T-helper 2 cell (primary cell): ENCODE measurements at places on chromosomes 16 and 17.

DNA sequence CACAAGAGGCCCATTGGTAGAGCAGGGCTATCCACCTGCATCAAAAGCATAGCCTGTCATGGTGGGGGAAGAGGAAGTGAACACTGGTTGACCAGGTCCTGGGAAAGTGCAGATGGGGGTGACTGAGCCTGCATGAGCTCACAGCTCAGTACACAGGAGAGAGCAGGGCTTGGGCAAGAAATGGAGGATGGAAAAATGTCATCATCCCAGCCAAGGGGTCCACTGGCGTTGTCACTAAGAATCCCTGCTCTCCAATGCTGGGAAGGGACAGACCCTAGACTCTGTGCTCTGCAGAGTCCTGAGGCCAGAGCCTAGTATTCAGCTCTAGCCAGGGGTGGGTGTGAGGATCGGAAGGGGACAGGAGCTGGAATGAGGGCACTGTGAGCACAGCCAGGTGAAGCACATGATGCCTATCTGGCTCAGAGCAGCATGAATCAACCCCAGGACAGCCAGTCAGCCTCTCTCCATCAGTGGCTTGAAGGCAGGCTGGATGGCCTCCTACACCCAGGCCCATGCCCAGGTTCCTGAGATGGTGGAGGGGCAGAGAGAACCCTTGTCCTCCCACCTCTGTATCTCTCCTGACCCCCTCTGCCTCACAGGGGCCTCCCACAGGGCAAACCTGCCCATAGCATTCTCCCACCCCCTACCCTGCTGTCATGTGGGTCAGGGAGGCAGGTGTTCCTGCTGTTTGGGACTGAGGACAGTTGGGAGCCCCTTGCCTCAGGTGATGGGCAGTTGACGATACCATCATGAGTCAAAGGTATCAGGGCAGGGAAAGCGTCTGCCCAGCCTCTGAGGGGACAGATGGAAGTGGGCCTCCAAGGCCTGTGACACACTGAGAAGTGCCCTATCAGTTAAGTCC lies 13.8 kb upstream of the CTCF start:
- no peak for DNase-seq

GRCh38 chr17:38428112-38428642 lies at the start of gene ARHGAP23:
Gene ARHGAP23, plus strand, starts transcription at chr17:38428464. Its CDS starts 22 bp downstream, at chr17:38428486.
- DNase-seq, result peak; percentile 15

DNA sequence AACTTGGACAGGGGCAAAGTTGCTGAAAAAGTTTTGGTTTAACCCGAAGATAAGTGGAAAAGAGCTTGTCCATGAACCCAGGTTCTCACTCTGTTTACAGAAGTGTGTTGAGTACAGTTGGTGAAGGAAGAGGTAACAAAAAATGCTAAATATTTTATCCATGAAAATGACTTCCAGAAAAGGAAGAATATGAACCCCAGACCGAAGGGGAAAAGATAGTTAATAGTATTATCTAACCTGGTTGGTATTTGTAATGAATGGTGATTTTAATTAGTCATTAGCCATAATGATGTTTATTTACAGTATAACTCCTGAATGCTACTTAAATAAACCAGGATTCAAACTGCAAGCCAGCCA lies 574 bp upstream of the TMEM106A start:
- no peak for DNase-seq

DNA sequence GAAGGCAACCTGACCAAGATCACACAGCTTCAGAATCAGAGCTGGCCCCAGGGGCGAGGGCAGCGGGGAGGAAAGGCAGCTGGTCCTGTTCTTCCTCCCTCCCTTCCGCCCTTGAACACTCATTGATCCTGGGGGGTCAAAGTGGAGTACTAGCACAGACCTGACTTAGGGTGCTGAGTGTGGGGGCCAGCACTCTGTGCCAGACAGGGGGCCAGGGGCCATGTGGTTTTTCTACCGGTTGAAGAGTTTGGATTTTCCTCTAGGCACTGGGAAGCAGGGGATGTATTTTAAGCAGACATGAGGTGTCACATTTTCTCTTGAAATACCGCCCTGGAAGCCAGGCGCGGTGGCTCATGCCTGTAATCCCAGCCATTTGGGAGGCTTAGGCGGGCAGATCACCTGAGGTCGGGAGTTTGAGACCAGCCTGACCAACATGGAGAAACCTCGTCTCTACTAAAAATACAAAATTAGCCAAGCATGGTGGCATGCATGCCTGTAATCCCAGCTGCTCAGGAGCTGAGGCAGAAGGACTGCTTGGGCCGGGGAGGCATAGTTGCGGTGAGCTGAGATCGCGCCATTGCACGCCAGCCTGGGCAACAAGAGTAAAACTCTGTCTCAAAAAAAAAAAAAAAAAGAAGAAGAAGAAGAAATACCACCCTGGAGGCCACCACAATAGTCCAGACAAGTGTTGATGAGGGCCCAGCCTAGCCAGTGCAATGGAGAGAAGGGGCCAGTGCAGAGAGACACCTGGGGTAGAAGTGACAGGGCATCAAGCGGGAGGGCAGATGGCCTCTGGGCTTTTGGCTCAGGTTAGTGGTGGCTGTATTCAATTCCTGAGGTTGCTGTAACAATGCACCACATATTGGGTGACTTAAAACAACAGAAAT lies 15.3 kb downstream of the OSBPL7 start:
- no peak for DNase-seq

GRCh38 chr16:49587511-49587910 lies 213.9 kb downstream of the C16orf78 start:
- DNase-seq, result no peak

DNA sequence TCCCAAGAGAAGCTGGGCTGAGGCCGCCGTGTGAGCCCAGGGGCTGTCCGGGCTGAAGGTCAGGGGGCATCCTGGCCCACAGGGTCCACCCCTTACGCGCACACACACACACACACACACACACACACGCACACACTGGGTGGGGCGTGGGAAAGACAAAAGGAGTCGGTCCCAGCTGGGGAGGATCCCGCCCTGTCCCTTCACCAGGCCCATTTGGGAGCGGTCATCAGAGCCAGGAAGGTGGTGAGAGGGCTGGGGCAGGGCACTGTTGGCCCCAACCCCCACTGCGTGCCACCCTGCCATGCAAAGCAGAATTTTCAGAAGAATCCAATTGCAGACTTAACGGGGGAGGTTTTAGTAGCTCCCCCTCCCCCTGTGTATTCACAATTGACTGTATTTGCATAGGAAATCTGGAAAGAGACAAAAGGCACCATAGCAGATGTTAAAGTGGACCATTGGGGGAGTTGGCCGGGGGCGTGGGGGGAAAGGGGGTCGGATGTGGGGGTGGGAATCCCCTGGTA lies 11.3 kb upstream of the CD300A start:
- no peak for DNase-seq

GRCh38 chr17:31515267-31515666 lies 123.8 kb downstream of the RAB11FIP4 start:
- no peak for DNase-seq

GRCh38 chr16:47016700-47017133 lies 43.2 kb upstream of the DNAJA2 start:
- DNase-seq, result no peak

- peak; percentile 25 for DNase-seq
Measured at GRCh38 chr17:42531455-42532354, 4.3 kb upstream of the NAGLU start.

- no peak for DNase-seq
Measured at GRCh38 chr17:29747660-29748059, 124.9 kb upstream of the CORO6 start.

- no peak for DNase-seq
Measured at GRCh38 chr17:76156662-76156991, 15.6 kb upstream of the FOXJ1 start.

- DNase-seq, result peak; percentile 50
Measured at GRCh38 chr16:3938843-3939624, 58.5 kb upstream of the CREBBP start.

DNA sequence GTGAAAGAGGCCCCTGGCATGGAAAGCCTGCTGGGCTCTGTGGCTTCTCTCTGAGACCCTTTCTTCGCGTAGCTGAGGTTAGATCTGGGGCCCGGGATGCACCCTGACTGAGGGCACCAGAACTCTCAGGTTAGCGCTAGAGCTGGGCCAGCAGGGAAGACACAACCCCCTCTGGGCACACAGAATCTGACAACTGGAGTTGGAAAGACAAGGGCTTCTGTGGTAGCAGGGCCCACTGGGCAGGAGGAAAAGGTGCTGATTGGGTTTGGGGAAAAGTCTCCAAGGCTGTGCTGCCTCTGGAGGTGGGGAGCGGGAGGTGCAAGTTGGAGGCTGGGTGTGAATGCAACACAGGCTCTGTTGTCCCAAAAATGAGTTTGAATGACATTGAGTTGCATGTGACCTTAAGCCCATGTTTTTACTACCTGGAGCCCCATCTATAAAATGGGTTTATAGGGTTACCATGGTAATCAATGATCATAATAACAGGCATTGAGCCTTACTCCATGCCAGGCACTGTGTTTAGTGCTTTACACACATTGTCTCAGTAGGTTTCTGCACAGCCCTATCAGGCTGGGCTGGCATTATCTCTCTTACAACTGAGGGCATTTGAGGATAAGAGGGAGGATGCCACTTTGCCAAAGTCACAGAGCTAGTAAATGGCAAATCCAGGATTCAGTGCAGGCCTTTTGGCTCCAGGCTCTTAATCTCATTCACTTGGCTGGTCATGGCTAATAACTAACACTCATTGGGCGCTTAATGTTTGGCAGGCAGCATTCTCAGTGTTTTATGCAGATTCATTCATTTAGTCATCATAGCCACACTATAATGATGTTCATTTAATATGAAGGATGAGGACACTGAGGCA lies 9.5 kb upstream of the IGFBP4 start:
- DNase-seq, result peak; percentile 43

- no peak for DNase-seq
Measured at GRCh38 chr16:27838536-27839175, 224.9 kb downstream of the GSG1L start.

DNA sequence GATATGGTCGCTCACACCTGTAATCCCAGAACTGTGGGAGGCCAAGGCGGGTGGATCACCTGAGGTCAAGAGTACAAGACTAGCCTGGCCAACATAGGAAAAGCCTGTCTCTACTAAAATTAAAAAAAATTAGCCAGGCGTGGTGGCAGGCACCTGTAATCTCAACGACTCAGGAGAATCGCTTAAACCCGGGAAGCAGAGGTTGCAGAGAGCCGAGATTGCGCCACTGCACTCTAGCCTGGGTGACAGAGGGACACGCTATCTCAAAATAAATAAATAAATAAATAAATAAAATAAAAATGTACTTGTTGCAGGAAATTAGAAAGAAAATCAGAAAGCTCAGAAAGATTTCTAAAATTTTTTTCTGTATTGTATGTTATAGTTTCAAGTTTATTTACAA lies 113.9 kb downstream of the LITAF start:
- no peak for DNase-seq

- no peak for DNase-seq
Measured at GRCh38 chr16:5982979-5983378, 885.4 kb upstream of the EEF2KMT start.

GRCh38 chr16:86289907-86290306 lies 220.4 kb upstream of the FOXF1 start:
- DNase-seq, result no peak

GRCh38 chr17:12738624-12739023 lies 50.7 kb upstream of the ARHGAP44 start:
- no peak for DNase-seq

DNA sequence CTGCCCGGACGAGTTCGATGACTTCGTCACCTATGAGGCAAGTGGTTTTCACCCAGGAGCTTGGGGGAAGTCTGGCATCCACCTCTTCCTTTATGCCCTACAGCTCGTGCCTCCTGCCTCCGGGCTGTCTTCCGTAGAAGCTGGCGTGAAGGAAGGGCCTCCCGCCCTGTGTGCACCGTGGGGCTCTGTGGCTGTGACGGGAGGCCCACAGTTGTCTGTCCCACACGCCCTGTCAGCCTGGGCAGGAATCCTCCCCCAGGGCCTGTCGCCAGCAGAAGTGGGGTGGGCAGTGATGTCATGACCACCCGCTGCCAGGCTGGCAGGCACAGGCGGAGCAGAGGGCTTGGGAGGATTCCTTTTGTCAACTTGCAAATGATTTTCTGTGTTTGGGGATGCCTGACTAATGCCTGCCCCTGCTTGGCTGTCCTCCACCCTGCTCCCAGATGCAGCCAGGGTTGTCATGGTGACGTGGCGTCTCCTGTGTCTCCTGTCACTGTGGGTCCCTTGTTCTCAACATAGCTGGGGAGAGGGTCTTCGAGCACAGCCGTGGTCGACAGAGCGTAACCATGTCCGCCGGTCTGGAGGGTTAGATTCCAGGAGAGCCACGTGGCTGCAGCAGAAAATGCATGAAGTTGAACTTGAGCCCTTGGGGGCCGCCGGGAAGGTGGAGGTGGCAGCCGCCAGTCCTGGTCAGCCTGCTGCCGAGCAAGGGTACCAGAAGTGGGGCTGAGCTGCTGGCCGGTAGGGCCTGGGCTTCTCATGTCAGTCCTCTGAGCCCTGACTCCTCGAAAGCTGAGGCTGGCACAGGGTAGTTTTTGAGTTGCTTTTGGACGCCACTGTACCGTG lies 46.1 kb downstream of the RAB11FIP3 start:
- DNase-seq, result no peak

GRCh38 chr16:81590714-81591544 lies 146.3 kb downstream of the CMIP start:
- peak; percentile 23 for DNase-seq

GRCh38 chr16:24683250-24683649 lies 46.2 kb upstream of the TNRC6A start:
- no peak for DNase-seq

DNA sequence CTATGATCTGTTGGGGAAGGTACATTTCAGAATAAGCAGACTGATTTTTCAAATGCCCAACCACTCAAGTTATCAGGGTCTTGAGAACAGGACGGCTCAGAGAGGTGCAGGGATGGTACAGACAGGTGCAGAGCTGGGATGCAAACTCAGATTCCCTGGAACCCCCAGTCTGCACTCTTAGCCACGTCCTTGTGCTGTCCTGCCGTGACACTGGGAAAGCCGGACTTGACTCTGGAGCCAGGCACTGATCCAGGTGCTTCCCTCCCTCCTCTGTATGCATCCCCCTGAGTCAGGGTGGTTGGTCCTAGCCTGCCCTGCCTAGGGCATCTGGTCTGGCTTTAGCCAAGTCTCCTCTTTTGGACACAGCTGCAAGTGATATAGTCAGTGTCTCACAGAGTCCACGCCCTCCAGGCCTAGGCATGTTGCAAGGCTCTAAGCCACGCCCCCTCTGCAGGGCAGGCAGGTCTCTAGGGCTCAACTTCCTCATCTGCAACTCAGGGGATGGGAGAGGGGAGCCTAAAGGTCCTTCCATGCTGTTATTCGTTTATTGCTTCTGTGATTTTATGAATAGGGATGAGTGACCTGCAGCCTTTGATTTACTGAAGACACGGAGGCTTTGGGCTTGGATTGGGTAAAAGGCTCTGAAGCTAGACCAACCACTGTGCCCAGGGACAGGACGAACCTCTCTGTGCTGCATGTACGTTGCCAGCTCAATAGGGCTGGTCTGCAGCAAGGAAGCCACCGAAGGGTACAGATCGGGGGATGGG lies 97.3 kb downstream of the SDK2 start:
- no peak for DNase-seq

GRCh38 chr17:19771971-19772630 lies 24.0 kb upstream of the ALDH3A1 start:
- DNase-seq, result peak; percentile 58

DNA sequence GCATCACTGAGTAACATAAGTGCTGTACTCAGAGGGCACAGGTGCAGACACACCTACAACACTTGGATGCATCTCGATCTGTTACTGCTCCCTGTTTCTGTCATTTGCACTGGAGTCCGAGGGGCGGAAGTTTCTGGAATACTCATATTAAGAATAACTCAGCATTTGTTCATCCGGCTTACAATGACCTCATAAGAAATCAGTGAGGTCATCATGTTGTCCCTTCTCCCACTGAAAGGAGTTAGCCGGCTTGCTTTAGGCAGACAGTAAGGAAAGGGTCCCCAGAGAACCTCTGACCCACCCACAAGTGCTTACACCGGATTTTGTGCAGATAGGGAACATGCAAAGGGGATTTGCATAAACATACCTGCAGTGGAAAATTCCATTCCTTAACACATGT lies 344.7 kb downstream of the HAPSTR1 start:
- no peak for DNase-seq
